HFFc6 (cell line): ENCODE measurements at places on chromosomes 7 and 10. TPM values are rescaled to one million over a fixed set of nuclear protein-coding genes. Genes with fewer than 3 reads are reported as not detected.

DNA sequence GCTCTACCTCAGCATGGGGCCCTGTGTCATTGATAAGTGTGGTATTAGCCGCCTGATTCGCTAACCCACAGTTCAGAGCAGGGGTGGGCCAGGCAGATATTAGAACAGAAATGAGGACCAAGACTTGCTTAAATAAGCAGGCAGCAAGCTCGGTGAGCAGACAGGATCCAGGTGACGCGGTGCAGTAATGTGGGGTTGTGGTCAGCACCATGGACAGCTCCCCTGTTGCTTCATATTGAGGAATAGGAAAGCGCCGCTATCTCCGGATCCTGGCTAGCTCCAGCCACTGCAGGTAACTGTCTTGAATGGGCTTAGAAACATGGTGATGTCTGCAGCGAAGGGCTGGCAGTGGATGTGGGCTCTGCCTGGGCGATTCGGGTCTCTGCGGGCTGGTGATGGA is 51.3 kb upstream of the GPR26 start:
- no peaks in the 10 kb centered on the region for H3K36me3 ChIP-seq
- H3K4me3 ChIP-seq = no peak overlapping the region
- peaks cover 12% of the 10 kb centered on the region; the same call in 1 of the 2 replicates for H3K27me3 ChIP-seq
- peak; percentile 43 for DNase-seq

GRCh38 chr10:75468612-75469005 is 37.2 kb downstream of the LRMDA start:
- H3K36me3 ChIP-seq = no peaks in the 10 kb centered on the region
- peaks cover 20% of the 10 kb centered on the region for H3K4me1 ChIP-seq
- no peak overlapping the region for H3K27ac ChIP-seq
- DNase-seq = no peak
- H3K4me3 ChIP-seq = no peak overlapping the region

- H3K4me3 ChIP-seq = no peak overlapping the region
- no peak for DNase-seq
- peaks cover 34% of the 10 kb centered on the region for H3K4me1 ChIP-seq
- H3K27ac ChIP-seq = no peak overlapping the region
- H3K36me3 ChIP-seq = no peaks in the 10 kb centered on the region; the same call in 1 of the 2 replicates
These were observed 80.8 kb upstream of the LEP start for GRCh38 chr7:128160296-128160695.

The FFAR4 gene
- total RNA-seq = not detected in 2 replicates
